ENCODE measurements at places on chromosomes 3 and 15.

DNA sequence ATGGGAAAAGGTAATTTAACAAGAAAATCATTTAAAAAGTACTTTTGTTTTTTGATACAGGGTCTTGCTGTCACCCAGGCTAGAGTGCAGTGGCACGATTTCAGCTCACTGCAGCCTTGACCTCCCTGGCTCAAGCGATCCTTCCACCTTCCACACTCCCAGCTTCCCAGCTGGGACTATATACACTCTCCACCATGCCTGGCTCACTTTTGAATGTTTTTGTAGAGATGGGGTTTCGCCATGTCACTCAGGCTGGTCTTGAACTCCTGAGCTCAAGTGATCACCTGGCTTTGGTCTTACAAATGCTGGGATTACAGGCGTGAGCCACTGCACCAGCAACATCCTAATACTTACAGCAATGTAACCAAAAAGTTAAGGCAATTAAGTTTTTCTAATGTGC, 3.5 kb upstream of the ZBTB11 start:
- DNase-seq: no peak

DNA sequence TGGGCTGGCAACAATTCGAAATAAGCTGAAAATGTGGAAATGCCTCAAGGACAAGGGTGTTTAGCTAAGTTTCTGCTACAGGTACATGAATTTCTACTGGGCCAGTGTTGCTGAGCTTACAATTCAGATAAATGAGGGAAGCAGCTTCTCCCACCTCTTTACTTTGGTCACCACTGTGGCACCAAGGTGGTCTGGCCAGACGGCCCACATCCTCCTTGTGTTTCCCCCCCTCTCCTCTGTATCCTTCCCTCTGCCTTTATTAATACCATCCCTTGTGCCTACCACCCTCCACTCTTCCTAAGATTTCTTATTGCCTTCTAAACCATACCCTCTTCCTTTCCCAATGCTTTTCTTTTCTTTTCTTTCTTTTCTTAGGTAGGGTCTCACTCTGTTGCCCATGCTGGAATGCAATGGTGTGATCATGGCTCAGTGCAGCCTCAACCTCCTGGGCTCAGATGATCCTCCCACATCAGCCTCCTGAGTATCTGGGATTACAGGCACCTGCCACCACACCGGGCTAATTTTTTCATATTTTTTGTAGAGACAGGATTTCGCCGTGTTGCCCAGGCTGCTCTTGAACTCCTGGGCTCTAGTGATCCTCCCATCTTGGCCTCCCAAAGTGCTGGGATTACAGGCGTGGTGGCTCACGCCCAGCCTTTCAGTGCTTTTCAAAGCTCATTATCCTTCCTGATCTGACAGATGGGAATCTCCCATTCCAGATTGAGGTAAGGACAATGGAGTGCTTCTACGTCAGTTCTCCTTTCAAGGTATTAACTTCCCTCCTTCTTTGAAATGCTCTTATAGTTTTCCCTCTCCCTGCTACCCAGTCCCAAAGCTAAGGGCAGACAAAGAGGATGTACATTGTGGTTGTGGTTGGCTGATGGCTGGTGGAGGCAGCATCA, 14.8 kb downstream of the ANXA2 start:
- DNase-seq: no peak

GRCh38 chr15:25987638-25988037, 124.5 kb upstream of the ATP10A start:
- no peak for DNase-seq

GRCh38 chr15:70077188-70078147, 20.2 kb downstream of the TLE3 start:
- DNase-seq: no peak

- no peak for DNase-seq
These were observed 51.6 kb downstream of the TP53BP1 start for GRCh38 chr15:43441316-43441715.
